Renal pelvis (tissue), 12 donors: ENCODE measurements at places on chromosomes 7 and 10.

DNA sequence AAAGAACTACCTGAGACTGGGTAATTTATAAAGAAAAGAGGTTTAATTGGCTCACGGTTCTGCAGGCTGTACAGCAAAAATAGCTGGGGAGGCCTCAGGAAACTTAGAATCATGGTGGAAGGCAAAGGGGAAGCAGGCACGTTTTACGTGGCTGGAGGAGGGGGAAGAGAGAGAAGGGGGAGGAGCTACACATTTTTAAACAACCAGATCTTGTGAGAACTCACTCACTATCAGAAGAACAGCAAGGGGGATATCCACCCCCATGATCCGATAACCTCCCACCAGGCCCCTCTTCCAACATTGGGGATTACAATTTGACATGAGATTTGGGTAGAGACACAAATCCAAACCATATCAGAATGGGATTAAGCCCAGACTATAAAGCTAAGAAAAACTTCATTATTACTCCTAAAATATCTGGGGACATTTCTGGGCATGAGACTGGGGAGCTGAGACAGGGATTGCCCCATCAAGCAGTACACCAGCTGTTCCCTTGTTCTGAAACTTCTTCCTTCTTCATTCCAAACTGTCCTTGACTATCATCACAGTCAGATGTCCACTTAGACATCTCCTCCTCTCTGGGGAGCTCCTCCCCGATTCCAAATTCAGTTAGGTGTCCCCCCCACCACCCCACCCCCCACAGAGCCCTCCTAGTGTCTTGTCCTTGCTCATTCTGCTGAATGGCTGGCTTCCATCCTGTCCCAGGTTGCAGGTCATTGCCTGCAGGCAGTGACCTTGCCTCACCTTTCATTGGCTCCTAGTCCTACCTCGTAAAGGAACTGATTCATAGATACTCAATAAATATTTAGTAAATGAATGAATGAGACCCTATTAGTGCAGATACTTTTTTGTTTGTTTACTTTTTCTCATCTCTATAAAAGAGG is 132.6 kb downstream of the EVX1 start:
- DNase-seq = no peak

GRCh38 chr7:95545007-95545615 is 51.2 kb downstream of the PDK4 start:
- peak; percentile 53 for DNase-seq

DNA sequence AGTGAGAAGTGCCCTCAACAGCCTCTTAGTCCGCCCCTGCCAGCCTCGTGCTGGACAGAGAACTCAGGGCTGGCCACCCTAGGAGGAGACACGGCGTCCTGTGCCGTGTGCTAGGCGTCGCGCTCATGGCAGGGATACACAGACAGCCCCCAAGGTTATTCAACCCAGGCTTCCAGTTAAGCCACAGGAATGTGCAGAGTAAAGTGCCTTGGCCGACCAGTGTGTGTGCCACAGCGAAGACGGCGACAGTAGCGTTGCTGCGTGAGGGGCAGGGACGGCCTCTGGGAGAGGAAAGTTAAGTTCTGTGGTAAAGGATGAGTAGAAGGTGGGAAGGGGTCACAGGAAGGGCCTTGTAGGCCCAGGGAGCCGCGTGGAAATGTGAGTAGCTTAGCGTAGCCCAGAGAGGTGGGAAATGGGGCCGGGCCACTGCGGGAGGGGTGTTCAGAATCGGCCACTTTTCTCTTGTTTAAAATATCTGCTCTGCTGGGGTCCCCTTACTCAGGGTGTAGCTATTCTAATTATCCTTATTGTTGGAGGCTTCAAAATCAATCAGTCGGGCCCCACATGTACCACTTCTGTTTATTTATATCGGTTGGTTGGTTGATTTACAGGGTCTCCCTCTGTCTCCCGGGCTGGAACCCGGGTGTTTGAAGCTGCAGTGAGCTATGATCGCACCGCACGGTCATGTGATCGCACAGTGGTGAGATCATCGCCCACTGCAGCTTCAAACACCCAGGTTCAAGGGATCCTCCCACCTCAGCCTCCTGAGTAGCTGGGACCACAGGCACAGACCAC is 24.5 kb downstream of the TMEM120A start:
- no peak for DNase-seq

DNA sequence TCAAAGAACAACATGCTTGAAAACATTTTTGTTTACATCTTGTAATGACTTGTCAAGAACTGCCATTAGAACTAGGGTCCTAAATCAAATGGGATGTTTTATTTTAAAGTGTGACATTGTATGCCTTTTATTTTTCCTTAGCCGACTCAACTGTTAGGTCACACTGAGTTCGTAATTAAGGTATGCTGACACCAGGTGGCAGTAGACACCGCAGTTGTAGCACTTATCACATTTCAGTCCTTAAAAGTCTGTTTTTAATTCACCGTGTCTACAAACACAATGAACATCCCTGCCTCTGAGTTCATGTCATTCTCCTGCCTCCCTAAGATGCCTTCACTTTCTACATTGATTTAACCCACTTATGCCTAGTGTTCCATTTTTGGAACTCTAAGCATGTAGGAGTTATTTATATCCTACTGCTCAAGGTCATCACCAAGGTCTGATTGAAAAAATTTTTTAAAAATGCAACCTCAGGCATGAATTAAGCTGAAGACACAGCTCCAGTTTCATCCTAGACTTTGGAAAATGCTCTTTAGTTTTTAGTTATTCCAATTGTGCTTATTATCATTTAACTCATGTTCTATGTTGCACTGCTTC is 186.1 kb downstream of the BMPER start:
- no peak for DNase-seq

DNA sequence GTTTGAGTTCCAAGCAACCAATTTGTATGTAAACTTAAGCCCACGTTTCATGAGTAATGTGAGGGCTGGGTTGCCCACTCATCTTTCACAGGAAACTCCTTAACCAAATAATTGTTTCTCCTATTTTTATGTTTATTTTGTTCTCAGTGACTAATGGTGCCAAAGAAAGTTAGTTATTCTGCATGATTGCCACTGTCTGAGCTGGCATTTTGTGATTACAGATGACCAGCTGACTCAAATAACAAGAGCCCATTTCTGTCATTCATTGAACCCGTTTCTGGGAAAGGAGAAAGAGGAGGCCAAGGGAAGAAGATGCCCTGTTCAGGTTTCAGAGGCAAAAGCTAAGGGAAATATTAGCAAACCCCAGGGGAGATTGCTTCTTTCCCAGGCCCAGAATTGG is 186.9 kb upstream of the MYO3A start:
- DNase-seq = no peak
